ENCODE measurements at places on chromosomes 2 and 18.

DNA sequence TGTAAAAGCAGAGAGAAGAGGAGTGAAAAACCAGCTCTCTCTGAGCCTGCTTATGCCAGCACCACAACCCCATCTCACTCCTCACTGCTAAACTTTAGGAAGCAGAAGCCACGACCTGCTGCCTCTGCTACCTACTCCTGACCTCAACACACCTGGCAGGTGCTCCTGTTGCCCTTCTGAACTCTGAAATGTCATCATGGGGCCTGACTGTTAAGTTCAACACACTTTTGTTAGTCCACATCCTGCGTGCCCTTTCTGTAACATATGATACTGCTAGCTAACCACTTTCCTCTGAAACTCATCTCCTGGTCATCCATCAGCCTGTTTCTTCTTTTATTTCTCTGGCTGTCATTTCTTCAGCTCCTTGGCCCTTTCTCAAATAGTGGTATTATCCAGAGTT, 118.1 kb downstream of the EPB41L3 start:
- DNase-seq: no peak

- DNase-seq: no peak
Observed at GRCh38 chr2:23452853-23453420, 68.0 kb downstream of the KLHL29 start.

DNA sequence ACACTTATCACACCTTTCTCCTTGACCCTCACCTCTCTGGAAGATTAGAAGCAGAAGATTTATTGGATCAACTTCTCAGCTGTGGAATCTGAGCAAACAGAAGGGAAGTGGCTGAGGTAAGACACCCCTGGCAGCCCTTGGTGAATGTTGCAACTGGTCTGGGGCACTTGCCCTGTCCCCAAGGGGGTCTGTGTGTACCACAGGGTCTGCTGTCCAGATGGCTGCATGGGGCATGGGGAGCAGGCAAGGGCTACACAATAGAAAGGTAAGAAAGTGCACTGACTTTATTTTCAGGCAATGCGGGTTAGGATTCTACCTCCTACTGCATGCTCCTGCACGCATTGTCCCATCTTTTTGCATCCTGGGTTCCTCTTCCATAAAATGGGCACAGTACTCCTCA, 238.4 kb upstream of the SMAD2 start:
- no peak for DNase-seq

DNA sequence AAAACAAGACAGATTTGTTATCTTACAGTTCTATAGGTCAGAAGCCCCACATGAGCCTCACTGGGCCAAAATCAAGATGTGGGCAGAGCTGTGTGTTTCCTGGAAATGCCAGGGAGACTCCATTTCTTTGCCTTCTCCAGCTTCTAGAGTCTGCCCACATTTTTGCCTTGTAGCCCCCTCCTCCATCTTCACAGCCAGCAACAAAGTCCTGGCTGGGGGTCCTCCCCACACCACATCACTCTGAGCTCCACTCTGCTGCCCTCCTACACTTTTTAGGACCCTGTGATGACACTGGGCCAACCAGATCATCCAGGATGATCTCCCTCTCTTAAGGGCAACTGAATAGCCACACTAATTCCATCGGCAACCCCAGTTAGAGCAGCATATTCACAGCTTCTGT, 34.3 kb downstream of the ASB1 start:
- DNase-seq: no peak

DNA sequence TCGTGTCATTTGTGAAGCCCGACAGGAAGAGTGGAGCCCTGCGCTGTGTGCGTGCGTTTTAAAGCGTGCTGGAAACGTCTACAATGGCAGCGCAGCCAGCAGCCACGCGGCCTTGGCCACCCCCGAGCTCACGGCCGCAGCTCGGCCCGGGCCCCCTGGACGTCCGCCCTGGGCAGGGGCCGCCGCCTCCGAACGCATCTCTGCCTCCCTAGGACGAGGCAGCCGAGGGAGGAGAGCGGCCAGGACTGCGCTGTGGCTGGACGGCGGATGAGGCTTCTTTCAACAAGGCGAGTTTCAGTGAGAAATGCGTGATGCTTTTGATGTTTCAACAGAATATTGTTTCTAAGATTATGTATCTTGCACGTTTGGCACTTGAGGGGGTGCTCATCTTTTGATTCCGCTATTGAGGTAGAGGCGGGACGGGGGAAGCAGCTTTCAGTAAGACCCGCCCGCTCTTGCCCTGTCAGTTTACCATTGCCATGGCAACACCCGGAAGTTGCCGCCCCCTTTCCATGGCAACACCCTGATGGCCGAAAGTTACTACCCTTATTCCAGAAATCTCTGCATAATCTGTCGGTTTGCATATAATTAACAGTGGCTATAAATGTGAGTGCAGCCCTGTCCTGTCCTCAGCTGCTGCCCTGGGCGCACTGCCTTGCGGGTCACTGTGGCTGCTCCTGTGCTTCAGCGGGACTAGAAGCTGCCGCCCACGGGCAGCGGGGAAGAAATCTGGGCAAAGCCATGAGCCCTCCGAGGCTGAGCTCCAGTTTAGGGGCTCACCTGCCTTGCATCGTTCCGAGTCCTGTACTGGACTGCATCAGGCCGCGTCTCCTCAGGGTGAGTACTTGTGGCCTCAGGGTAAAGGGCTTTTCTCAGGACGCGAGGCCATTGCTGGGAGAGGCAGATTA, 38.6 kb downstream of the ADNP2 start:
- DNase-seq: peak; percentile 33

DNA sequence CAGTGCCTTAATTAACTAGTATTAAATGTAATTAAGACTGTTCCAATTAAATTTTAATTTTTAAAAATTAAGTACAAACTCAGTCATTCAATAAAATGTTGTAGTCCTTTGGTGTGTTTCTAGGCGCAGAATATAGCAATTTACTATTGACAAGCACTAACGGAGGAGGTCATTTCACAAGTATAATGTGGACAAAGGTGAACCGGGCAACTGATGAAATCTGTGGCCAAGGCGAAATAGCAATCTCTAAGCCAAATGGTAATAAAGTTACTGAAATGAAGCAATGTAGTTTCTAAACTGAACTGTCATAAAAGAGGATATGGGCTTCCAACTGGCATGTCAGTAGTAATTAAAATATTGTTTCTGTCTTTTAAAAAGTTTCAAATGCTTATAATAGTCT, 27.5 kb downstream of the FIGN start:
- DNase-seq: no peak

GRCh38 chr2:40639320-40639719, 187.4 kb upstream of the SLC8A1 start:
- no peak for DNase-seq

- DNase-seq: no peak
Observed at GRCh38 chr2:152573168-152573567, 144.1 kb downstream of the PRPF40A start.

DNA sequence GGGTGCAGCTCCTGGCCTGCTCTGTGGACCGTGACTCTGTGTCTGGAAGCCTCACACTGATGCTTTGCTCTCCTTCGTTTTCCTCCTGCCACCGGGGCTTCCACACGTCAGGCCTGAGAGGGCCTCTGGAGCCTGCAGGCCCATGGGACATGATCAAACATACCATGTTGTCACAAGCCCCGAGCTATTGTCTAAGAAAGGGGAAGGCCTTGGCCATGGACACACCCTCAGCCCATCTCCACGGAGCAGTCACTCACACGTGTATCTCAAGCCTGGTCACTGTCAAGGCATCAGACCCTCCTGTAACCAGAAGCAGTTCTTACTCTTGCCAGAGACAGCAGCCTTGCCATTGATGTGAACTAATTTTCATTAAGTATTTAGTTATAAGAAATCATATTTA, 814.1 kb upstream of the SALL3 start:
- DNase-seq: no peak

- no peak for DNase-seq
Observed at GRCh38 chr2:18349421-18349820, 211.0 kb downstream of the RDH14 start.

DNA sequence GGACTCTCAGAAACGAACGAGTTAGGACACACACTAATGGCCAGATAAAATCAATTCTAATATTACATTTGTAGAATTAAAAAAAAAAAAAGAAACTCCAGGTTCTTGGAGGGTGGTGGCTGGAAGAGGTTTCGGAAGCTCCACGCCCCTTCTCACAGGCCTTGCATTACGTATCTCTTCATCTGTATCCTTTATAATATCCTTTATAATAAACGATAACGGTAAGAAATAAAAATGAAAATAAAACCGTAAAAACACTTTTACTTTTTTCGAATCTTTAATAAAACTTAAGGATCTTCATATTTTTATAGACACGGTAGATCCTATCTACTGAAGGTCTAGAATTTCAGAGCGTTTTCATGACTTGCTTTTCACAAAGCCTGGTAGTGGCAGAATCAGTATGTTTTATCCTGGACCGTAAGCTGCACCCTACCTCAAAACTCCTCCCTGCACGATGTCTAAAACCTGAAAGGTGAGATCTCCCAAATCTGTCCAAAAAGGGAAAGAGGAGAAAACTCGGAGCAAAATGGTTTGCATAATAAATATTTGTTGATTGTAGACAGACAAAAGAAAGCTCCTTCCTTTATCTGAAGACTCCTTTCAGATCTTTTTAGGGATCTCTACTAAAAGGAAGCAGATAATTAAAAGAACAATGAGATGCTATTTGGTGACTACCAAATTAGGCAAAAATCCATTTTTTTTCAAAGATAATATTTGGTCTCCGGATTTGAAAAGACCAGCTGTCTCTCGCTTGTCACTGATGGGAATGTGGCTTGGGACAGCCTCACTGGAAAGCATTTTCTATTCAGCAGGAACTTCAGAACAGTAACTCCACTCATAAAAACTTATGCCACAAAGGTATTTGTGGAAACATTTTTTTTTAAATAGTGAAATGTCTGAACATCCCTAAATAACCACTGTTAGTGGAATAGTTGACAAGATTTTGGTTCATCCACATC, 2.0 kb upstream of the CXCR4 start:
- no peak for DNase-seq

DNA sequence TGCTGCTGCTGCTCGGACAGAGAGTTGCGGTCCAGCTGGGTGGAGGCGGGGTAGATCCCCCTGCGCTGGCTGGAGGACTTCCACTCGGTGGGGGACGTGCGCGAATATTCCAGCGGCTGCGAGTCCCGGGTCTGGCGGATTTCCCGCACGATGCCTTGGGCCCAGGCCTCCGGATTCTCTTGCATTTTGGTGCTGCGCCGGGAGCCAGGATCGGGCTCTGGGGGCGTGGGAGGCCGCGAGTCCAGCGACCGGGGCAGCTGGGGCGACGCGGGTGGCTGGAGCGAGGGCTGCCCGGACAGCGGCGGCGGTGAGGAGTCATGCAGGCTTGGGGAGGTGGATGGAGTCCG, 4.8 kb downstream of the NT5C1B start:
- DNase-seq: no peak

DNA sequence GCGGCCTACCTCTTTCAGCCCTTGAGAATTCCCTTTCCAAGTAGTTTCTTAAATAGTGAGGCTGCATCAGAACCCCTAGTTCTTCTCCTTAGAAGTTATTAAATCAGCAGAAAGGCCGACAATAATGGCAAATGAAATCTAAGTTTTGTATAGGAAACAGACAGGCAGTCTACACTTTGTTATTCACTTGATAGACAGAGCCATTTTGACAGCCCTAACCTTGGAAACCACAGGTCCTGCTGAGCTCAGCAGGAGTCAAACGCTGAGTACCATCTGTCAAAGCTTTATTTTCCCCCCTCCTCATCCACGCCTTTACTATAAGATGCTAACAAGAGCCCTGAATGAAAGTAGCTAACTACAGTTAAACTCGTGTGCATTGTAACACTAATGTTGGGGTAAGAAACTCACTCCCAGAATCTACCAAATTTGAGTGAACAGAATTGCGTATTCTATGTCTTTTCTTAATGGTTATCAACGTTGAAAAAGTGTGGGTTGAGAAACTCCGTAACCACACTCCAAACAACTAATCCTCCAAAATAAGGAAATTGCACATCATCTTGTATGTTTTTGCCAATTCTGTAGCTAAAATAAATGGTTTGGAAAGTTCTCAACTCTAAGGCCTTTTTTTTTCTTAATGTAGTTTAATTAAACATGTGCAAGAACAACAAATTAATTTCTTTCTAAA, 90.6 kb upstream of the EFEMP1 start:
- no peak for DNase-seq

DNA sequence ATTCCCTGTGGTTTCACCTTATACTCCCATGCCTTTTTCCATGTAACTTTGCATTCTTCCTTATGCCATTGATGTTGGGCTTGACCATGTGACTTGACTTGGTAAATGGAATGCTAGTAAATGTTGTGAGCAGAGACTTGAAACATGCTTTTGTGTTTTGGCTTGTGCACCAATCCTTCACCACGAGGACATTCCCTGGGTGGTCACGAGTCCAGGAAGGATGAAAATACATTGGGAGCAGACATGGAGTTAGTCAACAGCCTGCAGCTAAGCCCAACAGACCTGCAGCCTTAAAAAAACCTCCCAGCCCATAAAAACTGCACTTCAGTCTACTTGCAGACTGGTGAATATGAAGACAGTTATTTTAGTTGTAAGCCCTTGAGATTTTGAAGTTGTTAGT, 116.5 kb upstream of the SPATS2L start:
- DNase-seq: no peak

GRCh38 chr2:205193125-205193835, 489.0 kb upstream of the NRP2 start:
- no peak for DNase-seq

GRCh38 chr18:75123113-75123512, 85.8 kb downstream of the PTGR3 start:
- no peak for DNase-seq

DNA sequence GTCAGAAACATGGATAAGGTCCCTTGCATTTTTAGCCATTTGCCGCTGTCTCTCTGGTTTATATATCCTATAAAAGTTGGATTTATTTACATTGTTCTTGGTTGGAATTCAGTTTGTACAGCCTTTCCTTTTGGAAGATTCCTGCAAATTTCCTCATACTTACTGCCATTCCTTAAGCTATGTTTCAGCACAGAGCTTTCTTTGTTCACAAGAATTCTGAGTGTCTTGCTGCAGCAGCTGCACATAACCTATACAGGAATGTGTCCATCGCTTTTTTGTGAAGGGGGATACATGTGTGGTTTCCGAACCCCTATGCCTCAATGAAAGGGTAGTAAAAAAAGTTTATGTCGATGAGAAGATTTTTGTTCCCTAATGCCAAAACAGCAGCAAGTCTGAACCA, 48.3 kb upstream of the CCDC68 start:
- no peak for DNase-seq
